ENCODE measurements at places on chromosomes 16 and 17.

DNA sequence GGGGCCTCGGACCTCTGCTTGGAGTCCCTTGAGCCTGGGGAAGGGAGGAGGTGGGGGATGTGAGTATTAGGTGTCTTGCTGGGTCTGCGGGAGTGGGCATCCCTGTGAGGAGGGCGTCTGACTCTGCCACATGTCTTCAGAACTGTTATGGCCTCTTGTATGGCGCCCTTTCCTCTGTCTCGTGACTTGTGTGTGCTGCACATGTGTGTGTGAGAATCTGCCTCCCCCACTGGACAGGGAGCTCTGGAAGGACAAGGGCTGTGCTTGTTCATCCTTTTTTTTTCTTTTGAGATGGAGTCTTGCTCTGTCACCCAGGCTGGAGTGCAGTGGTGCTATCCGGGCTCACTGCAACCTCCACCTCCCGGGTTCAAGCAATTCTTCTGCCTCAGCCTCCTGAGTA, 33.4 kb downstream of the ARHGAP23 start:
- no peak for DNase-seq

DNA sequence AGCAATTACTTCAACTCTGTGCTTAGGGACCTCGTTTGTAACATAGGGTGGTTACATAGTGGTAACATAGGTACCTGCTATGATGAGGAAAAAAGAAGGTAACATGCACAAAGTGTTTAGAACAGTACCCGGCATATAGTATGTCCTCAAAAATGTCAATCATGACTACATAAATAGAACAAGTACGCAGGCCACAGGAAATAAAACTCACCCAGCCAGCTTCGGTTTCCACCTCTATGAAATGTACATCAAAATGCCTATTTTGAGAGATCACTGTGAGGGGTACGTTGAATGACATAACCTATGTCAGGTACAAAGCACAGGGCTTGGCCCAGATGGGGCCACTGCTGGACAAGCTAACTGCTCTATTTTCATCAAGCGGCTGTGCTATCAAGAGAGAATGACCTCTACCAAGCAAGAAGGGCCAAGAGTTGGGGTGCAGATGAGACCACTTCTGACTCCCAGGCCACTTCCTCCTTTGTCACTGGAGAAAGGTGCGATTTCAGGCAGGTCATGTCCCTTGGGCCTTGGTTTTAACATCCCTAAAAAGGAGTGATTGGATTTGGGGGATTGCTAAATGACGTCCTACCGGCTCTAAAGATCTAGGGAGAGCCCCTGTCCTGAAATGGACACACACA, 45.4 kb downstream of the WSB1 start:
- DNase-seq = no peak

DNA sequence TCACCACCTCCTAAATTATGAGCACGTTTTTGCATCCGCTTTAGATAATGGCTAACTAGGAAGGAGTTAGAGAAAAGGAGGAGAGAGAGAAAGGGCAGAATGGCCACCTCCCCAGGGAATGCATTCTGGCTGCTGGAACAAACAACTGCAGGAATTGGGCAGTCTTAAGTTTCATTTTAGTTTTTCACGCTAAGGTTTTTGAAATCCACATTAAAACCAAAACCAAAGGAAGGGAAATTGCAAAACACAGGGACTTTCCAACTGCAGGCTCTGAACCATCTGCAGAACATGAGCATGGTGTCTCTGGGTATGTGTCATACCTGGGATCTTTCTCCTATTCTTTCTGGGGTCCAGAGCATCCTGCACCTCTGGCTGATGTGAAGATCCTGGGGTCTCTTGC, 12.1 kb upstream of the CCL8 start:
- DNase-seq = no peak

DNA sequence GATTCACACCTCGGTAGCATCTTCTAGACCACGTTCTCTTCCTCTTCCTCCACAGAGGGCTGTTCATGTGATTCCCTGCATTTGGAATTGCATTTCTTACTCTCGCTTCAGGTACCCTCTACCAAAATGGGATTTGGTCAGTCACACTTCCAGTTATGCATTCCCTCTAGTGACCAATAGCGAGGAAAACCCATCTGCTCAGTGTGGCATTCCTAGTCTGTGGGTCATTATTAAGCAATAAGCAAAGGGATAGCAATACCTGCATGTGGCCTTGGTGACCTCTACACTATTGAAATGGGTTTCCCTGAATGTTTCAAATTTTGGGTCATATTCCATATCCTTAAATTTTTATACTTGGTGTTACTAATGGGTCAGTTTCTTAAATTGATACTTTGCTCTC, 401 bp upstream of the KRTAP4-5 start:
- no peak for DNase-seq

DNA sequence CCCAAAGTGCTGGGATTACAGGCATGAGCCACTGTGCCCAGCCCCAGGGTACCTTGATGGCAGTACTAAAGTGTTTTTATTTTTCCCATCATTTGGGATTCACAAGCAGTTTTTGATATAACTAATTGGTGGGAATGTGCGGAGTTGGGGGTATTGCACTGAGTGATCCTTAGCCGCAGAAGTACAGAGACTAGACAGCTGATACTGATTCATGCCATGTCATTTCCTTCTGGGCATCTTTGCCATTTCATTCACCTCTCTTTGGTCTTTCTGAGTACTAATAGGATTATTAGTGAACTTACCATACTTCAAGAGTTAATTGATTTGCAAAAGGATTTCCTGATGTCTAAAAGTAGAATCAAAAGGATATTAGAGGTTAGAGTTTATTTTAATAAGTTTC, 9.7 kb downstream of the NMT1 start:
- no peak for DNase-seq

DNA sequence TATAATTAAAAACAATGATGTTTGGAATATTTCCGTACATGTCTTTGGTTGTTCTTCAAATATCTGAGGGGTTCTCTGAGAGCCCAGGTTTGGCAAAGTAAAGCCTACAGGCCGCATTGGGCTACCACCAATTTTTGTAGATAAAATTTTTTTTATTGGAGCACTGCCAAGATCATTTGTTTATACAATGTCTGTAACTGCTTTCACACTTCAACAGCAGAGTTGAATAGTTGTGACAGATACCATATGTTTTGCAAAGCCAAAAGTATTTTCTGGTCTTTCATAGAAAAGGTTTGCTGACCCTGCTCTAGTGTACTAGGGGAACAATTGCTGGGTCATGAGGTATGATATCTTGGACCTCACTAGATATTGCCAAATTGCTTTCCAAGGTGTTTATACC, 10.5 kb downstream of the PPM1D start:
- DNase-seq = no peak

- DNase-seq = no peak
These were observed 446.3 kb upstream of the MAF start for GRCh38 chr16:80046848-80047247.

GRCh38 chr17:41153856-41154255, 4.2 kb upstream of the KRTAP4-5 start:
- no peak for DNase-seq

- no peak for DNase-seq
These were observed 1.2 kb downstream of the HS3ST3B1 start for GRCh38 chr17:14302091-14302430.

DNA sequence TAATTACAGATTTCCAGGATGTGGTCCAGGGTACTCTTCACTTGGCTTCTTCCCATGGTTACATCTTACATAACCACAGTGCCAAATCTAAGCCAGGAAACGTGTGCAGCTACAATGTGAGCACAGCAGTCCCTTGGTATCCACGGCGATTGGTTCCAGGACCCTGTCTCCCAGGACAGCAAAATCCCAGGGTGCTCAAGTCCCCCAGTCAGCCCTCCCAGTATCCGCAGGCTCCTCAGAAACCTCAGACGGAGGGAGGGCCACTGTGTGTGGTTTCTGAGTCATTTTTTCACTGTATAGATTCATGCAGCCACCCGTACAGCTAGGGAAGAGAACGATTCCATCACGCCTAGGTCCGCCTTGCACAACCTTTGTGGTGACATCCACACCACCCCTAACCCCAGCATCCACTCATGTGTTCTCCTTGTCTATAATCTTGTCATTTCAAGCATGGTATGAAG, 11.1 kb upstream of the ATP2C2 start:
- DNase-seq = peak; percentile 68

DNA sequence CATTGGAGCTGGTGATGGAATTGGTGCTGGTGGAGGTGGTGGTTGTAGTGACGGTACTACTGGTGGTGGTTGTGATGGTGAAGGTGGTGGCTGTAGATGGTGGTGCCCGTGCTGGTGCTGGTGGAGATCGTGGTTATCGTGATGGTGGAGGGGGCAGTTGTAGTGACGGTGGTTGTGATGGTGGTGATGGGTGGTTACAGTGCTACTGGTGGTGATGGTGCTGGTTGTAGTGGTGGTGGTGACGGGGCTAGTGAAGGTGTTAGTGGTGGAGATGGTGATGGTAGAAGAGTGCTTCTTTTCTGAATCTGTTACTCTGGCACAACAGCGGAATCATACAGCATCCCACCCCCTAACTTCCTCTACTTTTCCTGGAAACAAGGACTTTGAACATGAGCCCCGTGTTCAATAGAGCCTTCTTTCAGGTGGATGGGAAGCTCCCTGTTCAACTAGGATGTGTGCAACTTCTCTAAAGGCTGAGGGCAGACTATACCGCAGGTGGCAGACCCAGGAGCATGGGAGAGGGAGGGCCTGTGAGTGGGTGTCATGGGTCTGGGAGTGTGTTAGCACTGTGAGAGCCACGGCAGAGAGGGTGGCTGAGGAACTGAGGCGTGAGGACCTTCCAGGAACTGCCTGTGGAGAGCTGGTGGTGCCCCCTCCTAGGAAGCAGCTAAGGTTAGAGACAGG, 8.2 kb downstream of the TBX21 start:
- no peak for DNase-seq

DNA sequence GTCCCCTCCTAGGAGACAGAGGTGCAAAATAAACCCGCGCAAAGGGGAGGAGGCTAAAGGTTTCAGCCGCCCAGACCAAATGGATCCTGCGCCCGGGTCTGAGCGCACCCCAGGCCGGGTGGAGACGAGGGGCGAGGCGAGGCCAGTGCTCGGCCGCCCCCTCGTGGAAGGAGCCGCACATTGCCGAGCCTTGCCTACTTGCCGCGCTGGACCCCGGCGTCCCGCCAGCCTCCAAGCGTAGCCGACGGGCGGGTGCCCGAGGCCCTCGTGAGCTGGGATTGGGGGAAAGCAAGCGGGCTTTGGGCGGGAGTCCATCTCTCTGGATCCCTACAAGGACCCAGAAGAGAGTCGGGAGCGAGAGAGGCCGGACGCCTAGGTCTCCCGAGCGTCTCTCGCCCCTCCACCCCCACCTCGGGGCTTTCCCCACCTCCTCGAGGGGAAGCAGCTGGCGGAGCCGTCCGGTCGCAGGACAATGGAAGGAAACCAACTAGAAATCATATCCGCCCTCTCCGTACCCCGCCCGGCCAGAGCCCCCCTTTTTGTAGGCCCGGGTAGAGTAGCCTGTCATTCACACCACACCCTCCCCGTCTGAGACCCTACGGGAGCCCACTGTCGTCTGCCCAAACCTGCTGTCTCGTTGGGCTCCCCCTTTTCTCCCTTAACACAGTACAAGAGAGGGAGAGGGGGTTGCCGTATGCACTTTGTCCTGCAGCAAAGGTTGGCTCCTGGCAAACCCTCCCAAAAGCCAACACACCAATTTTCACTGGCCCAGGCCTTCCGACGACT, 664 bp upstream of the BCL6B start:
- no peak for DNase-seq

DNA sequence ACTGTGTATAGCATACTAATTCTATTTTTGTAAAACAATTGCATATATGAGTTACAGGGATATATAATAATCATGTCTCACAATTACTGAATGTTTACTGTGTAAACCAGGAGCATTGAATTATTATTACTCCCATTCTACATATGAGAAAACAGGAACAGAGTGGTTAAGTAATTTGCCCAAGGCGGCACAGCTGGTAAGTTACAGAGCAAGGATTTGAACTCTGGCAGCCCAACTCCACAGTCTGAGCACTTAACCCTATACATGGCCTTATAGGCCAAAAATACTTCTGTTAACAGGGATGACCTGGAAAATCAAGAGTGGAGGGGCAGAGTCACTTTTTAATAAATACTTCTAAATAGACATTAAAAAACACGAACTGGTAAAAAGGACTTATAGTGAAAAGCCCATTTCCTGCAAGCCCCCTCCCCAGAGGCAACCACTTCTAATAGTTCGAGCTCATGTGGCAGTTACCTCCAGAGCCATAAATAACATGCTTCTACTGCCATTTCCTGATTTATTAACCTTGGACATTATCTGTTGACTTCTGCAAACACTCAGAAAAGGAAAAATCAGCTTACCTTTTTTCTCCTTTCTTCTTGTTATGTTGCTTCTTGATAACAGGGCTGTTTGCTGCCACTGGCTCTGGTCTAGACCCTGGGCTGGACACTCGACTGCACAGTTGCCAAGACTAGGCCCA, 22.1 kb upstream of the ADGRG1 start:
- no peak for DNase-seq

DNA sequence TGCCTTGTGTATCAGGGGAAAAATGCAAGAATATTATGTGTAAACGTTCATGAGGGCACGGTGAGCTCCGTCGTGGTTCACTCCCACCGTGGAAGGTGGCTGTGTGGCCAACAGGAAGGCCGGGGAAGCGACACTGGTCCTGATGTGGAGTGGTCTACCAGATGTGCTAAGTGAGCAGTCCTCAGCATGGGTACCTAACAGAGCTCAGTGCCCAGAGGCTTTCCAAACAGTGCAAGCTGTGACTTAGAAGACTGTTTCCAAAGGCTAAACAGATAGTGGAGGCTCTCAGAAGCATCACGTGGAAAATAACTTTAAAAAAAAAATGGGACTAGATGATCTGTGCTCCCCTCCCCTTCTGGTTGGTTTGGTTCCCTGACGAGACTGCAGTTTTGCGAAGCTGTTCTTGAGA, 199.3 kb upstream of the CHMP6 start:
- no peak for DNase-seq

DNA sequence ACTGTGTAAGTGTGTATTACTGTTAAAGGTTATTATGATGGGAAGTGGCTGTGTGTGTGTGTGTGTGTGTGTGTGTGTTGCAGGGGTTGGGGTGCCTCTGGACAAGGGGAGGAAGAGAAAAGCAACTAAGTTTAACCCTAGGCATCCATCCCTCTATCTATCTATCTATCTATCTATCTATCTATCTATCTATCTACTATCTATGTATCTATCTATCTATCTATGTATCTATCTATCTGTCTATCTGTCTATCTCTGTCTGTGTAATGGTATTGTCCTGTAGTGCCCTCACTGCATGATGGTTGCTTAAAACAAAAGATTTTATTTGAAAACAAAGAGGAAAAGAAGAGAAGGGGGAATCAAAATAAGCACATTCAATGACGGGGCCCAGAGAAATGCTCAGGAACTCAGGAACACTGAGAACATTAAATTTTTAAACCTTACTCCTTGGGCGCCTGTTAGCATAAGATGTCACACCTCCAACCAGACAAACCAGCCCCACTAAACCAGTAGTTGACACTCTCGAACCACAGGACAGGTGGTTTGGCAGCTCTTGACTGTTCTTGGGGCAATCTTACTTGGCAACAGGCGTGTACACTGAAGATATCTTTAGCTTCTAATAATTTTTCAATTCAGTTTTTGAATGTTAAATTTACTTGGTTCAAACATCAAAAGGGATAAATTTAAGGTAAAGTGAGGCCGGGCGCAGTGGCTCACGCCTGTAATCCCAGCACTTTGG, 5.1 kb upstream of the RPL26 start:
- DNase-seq = no peak
